NCI-H1694 treated with DMSO at 0.1 percent for 48 hours (cell line): ENCODE measurements at places on chromosomes 12 and 14.
A peak's percentile ranks its signal among the peaks of the same experiment; 100 is the strongest.

GRCh38 chr12:24087294-24087693 lies 137.8 kb upstream of the SOX5 start:
- no peak for DNase-seq

- no peak for DNase-seq
Measured at GRCh38 chr12:49094975-49095365, 369 bp upstream of the DHH start.

DNA sequence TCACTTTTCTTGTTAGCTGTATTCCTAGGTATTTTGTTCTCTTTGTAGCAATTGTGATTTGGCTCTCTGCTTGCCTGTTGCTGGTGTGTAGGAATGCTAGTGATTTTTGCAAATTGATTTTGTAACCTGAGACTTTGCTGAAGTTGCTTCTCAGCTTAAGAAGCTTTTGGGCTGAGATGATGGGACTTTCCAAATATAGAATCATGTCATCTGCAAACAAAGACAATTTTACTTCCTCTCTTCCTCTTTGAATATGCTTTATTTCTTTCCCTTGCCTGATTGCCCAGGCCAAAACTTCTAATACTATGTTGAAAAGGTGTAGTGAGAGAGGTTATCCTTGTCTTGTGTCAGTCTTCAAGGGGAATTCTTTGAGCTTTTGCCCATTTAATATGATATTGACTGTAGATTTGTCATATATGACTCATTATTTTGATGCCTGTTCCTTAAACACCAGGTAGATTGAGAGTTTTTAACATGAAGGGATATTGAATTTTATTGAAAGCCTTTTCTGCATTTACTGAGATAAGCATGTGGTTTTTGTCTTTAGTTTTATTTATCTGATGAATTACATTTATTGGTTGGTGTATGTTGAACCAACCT lies 26.7 kb downstream of the CLECL1 start:
- no peak for DNase-seq

- DNase-seq = no peak
Measured at GRCh38 chr12:127035011-127035879, 1231.7 kb upstream of the TMEM132C start.

GRCh38 chr14:104134061-104134965 lies 4.1 kb upstream of the KIF26A start:
- no peak for DNase-seq

- no peak for DNase-seq
Measured at GRCh38 chr14:55121628-55122439, 7.2 kb upstream of the LGALS3 start.

GRCh38 chr14:95534299-95535225 lies at the start of gene GLRX5:
TSS of gene GLRX5 (plus strand) at chr14:95535050. CDS start at chr14:95535090, 40 bp downstream.
- peak; percentile 100 for DNase-seq

- no peak for DNase-seq
Measured at GRCh38 chr14:68998062-68998461, 19.0 kb upstream of the ACTN1 start.

DNA sequence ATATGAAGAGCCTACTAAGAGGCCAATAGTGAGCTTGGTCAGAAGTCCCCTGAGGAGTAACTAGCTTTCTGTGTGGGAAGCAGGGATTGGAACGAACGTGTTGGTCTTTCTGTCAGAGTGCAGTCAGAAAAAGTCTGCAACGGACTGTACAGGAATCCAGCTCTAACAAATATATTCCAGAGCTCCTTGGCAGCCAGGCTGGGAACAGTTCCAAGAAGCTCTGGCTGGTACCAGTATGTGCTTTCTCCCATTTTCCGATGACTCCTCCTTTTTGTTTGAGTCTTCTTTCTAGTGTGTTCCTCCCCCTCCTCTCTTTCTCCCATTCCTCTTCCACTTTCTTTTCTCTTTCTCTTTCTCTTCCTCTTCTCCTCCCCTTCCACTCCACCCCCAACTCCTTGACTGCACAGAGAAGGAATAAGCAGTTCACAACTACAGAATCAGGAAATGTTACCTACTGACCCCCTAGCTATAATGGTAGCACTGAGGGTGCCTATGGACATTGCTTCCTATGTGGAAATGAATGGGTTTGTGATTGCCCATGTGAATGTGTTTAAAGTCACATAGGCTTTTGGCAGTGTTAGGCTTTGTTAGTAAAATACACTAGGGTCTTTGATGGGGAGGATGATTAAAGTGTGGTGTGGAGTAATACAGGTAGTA lies 59.9 kb downstream of the TTLL5 start:
- no peak for DNase-seq

DNA sequence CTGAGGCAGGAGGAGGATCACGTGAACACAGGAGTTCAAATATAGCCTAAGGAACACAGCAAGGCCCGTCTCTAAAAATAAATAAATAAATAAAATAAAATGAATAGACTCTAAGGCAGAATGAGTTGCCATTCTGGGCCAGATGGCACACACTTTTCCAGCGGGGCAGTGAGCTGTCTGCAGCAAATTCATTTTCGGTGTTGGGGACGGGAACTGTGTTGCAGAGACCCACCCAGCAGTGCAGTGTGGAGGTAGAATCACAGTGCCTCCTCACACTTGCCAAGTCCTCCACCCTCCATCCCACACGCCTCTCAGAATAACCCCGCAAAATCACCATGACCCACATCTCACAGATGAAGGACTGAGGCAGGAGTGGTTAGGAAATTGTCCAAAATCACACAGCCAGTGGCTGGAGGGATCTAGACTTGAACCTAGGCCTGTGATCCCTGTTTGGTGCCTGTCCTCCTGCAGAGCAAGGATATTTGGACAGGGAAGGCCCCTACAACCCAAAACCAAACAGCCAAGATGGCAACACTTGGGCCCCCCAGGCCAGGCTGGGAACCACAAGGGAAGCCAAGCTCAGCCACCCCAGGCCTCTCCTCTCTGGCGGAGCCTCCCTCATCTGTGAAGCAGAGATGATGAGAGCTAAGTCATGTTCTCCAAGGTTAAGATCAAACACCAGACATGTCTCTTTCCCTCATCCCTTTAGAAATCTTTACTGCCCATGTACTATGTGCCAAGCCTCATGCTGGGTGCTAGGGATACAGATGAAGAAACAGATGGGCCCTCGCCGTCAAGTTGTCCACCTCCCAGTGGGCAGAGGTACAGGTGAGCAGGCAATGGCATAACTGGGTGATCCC lies 152.7 kb downstream of the DPF3 start:
- DNase-seq = peak; percentile 57

GRCh38 chr12:65170209-65170881 lies 962 bp downstream of the LEMD3 start:
- no peak for DNase-seq

- no peak for DNase-seq
Measured at GRCh38 chr14:74671789-74672188, 41.1 kb downstream of the AREL1 start.

DNA sequence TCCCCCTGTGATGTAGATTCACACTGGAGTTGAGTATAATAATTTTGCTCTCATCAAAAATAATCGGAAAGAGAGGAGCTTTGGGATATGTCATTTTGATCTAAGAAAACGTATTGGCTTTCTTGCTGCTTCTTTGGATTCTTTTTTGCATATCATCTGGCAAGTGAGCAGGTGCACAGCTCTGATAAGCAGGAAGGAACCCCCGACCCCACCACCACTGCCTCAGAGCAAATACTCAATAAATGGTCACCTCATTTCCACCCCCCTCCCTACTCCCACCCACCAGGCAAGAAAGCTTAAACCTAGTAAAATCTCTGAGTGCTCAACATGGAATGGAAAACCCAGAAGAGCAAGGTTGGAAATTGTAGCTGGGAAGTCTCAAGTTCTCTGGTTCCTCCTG lies 49.4 kb downstream of the IFNG-AS1 start:
- DNase-seq = no peak

DNA sequence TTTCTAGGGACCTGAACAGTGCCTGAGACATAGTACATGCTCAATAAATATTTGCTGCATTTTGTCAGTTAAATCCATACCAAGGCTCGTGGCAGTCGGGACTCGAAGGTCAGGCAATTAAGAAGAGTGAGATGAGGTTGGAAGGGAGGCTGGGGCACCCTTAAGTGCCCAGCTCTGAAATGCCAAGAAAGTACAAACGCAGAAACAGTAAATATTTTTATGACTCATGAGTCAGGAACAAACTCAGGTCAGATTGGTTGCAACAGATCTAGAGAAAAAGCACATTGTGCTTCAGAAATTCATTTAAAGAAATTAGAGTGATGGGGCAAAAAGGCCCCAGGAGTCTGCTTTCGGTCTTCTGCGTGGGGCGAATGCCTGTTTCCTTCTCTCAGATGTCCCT lies 83.0 kb upstream of the FZD10 start:
- no peak for DNase-seq
